ENCODE measurements at places on chromosomes 2 and 18.
A peak's percentile ranks its signal among the peaks of the same experiment; 100 is the strongest.

DNA sequence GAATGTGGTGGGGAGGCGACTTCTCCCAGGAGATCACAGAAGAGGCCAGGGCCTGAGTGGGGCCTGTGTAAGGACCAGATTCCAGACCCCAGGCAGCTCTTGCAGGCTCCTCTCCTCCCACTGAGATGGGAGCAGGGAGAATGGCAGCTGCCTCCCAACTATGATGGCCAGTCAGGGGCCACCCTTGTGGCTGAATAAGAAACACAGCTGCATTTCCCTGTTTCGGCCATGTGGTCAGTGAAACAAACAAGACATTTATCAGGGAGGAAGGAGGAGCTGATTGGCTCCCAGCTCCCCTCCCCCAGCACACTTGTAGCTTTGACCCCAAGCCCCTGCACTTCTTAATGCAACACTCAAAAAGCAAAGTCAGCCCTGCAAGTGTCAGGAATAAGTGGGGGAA, 143.5 kb downstream of the CELF4 start:
- DNase-seq = no peak

GRCh38 chr2:21567395-21567794, 443.6 kb downstream of the TDRD15 start:
- DNase-seq = no peak

DNA sequence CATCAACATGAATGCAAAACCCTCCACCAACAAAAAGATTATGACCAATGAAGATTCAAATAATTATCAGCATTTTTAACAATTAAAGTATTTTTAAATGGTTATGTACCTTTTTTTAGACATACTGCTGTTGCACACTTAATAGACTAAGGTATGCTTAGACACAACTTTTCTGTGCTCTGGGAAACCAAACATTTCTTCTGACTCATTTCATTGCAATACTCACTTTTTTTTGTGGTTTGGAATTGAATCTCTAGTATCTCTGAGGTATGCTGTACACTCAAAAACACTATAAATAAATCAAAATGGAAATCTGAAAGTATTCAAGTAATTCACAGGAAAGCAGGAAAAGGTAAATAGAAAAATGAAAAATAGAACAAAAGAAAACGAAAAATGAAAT, 247.9 kb upstream of the POU3F3 start:
- no peak for DNase-seq

- no peak for DNase-seq
Measured at GRCh38 chr2:240255811-240256703, 115.6 kb upstream of the OTOS start.

GRCh38 chr2:120539937-120540718, 194.2 kb downstream of the INHBB start:
- DNase-seq = peak; percentile 48

GRCh38 chr2:32011485-32011960, 715 bp upstream of the MEMO1 start:
- no peak for DNase-seq

- peak; percentile 20 for DNase-seq
Measured at GRCh38 chr2:114156366-114157056, 266.6 kb downstream of the ACTR3 start.

- DNase-seq = no peak
Measured at GRCh38 chr2:193154076-193154475, 959.3 kb upstream of the TMEFF2 start.

GRCh38 chr2:189014449-189015138, 40.4 kb downstream of the COL3A1 start:
- DNase-seq = no peak

DNA sequence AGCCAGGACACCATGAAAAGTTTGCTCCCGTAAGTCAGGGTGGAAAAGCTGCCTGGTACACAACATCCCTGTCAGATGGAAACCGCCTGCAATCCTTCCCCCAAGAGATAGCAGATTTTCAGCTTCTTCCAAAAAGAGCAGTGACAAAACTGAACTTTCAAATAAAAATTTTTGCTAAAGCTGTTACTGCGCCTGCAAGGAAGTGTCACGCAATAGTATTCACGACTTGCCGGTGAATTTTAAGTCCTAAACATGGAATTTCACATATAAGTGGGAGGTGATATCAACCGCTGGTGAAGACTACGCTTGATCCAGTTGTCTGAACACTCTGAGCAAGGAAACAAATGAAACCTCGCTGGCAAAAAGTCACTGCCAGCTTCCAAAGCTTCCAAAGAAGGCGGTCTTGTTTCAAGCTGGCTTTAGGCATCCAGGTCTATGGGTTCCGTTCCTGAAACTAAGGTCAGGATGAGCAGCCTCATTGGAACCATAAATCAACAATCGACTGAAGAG, 2.8 kb downstream of the COL6A3 start:
- no peak for DNase-seq

GRCh38 chr2:178005756-178006155, 66.8 kb downstream of the PDE11A start:
- DNase-seq = no peak

- DNase-seq = no peak
Measured at GRCh38 chr18:64407606-64408005, 258.7 kb upstream of the LINC00305 start.

GRCh38 chr2:134819334-134819733, 19.1 kb upstream of the ACMSD start:
- DNase-seq = no peak

DNA sequence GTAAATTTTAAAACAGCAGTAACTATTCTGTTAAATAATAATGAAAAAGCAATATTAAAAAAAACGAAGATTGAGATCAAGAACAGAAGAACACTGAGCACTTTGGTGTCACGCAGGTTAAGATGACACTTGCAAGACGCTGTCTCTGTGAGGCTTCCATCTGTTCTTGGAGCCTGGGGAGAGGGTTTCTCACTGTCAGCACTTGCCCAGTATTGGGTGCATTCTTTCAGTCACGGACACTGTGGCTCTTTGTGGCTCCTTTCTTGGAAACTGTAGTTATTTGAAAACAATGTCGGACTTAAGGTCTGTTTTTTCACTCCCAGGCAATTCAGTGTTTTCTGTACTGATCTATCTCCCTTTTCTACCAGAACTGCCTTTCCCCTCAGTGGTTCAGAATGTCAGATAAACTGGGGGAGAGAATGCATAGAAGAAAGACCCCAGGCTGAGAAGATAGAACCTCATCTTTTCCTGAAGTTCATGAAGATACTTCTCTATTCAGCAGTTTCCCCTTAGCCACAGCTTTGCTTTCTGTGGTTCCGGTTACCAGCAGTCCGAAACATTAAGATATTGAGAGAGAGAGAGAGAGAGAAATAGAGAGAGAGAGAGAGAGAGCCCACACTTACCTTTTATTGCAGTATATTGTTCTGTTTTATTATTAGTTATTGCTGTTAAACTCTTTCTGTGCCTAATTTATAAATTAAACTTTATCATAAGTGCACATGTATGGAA, 283.3 kb downstream of the DCDC2C start:
- no peak for DNase-seq

DNA sequence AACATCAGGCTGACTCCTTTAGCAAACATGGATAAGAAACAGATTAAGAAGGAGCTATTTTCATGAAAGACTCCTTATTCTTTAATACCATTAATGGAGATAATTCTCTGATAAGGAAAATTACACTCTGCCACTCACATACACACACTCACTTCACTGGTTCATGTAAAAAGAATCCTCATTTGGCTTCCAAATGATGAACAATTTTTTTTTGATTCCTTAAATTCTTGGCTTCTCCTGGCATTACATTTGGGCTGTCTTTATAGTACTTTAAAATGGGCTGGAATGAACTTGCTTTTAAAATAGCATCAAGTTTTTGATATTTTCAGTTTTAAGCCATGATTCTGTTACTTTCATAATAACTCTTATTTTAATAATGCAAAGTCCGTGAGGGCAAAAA, 328.6 kb downstream of the SLC8A1 start:
- no peak for DNase-seq

DNA sequence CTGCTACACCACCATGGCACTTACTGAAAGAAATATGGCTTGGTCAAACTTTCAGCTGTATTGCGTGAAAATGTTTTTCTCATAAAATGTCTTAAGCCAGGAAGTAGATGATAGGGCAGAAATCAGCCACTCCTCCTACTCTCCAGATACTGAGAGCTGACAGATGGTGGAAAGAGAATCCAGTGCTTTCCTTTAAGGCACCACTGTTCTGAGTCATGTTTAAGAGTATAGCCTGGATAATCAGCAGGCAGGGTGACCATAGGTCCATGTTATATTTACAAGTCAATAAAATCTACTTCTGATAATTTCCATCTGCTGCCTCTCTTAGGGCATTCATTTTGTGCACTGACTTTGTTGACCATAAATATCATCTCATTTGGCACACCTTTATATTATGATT, 21.9 kb downstream of the ARPC2 start:
- no peak for DNase-seq

GRCh38 chr2:16013359-16013911, 73.1 kb downstream of the MYCN start:
- DNase-seq = no peak

- no peak for DNase-seq
Measured at GRCh38 chr2:182646763-182647498, 69.1 kb upstream of the DNAJC10 start.

DNA sequence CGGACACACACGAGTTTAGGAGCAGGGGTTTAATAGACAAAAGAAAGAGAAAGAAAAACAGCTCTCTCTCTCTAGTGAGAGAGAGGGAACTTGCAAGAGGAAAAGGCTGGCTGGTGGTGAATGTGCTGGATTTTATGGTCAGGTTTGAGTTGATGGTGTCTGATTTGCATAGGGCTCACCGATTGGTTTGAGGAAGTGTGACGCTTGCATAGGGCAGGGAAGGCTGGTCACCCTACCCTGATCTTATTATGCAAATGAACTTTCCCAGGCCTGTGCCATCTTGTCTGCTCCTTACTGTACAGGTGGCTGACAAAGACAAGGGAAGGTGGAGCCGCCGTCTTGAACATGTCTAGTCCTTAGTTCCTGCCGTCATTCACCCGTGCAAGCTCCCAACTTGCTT, 408.9 kb downstream of the RIT2 start:
- peak; percentile 14 for DNase-seq

- no peak for DNase-seq
Measured at GRCh38 chr2:207513551-207514257, 16.1 kb upstream of the CREB1 start.

GRCh38 chr2:136818839-136819238, 53.5 kb downstream of the THSD7B start:
- DNase-seq = no peak

- no peak for DNase-seq
Measured at GRCh38 chr2:231276987-231277386, 78.6 kb downstream of the ARMC9 start.

DNA sequence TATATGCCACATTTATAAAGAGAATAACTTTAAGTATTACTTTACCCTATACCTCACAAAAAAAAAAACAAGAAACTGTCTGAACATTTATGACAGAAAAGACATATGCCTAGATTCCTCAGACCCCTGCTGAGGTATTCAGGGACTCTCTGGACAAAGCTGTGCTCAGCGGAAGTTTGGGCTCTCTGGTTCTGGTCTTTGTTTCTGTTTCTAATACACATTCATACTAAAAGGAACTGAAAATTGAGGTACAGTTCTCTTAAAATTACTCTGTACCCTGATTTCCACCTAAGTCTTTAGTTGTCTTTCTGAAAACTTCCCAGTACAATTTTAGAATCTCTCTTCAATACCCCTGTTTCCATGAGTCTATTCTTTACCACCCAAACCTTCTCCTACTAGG, 160.3 kb downstream of the IKZF2 start:
- no peak for DNase-seq

GRCh38 chr2:96089356-96090195, 26.8 kb downstream of the ADRA2B start:
- peak; percentile 37 for DNase-seq

GRCh38 chr2:127324635-127325034, 30.7 kb upstream of the ERCC3 start:
- DNase-seq = no peak

- DNase-seq = no peak
Measured at GRCh38 chr2:197297772-197298318, 12.7 kb downstream of the ANKRD44 start.

- DNase-seq = no peak
Measured at GRCh38 chr18:69558052-69558451, 157.4 kb downstream of the DOK6 start.

GRCh38 chr2:218961651-218962570, 2.4 kb downstream of the CDK5R2 start:
- no peak for DNase-seq

- DNase-seq = no peak
Measured at GRCh38 chr2:40197121-40197520, 254.8 kb downstream of the SLC8A1 start.

DNA sequence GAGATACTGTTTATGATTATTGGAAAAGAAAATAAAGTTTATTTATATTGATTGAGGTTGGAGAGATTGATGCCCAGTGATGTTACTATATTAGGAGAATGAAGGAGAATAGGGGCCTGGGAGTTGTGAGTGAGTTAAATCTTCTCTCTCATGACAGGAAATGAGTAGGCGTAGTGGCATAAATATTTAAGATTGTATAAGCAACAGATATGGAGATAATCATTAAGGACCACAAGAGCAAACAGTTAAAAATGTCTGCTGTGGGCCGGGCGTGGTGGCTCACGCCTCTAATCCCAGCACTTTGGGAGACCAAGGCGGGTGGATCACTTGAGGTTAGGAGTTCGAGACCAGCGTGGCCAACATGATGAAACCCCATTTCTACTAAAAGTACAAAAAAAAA, 62.7 kb downstream of the PTRHD1 start:
- no peak for DNase-seq

DNA sequence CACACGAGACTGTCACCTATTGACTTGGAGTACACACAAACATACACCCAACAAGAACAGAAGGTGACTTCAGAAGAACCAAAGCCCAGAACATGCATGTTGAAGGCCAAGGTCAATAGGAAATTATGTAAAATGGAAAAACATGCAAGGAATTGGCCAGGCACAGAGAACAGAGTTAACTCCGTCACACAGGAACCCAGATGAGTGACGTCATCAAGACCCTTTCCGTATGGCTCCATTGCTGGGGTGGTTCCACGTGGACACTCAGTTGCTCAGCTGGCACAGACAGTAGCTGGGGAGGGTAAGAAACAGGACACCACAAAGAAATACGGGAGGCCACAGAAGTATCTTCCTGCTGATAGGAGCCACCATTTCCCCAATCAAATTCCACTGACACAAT, 18.4 kb downstream of the SOX11 start:
- DNase-seq = no peak

DNA sequence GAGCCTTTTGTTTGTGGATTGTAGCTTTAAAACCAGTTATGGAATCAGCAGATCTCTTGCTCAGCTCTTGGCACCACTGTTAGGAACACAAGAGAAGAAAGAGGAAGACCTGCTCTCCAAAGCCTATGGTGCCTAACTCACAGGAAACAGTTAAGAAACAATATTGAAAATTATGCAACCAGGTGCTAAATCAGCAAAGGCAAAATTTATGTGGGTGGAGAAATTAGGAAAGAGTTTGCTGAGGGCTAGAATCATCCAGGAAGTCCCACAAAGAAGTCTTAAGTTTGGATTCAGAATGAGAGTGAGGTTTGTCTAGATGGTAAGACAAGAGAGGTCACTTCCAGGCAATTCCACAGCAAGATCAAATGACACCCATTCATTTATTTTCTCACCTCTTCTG, 49.4 kb downstream of the AOX1 start:
- no peak for DNase-seq

Data from femur (tissue), 1 donor.